Bronchial smooth muscle cell (primary cell): ENCODE measurements at places on chromosomes 16 and 17. TPM values are rescaled to one million over a fixed set of nuclear protein-coding genes. Genes with fewer than 3 reads are reported as not detected.

Gene WNT9B
- 0.32 TPM in 1 of 2 replicates, not detected in the other for total RNA-seq

Gene CYB5D1
- total RNA-seq: 7.1 and 11.7 TPM in 2 replicates

Gene SMIM22
- total RNA-seq: not detected in 2 replicates

Gene ALOX15
- total RNA-seq: 0.17 TPM in 1 of 2 replicates, not detected in the other

Gene NPIPA7
- 0.47 and 1.1 TPM in 2 replicates for total RNA-seq

Gene TNP2
- total RNA-seq: not detected in 2 replicates

Gene SYT17
- total RNA-seq: 0.09 and 0.47 TPM in 2 replicates

Gene TBC1D3
- not detected in 2 replicates for total RNA-seq

Gene NPIPB2
- total RNA-seq: 4.6 and 6.1 TPM in 2 replicates
